ENCODE measurements at places on chromosomes 5 and 9. TPM values are rescaled to one million over a fixed set of nuclear protein-coding genes. Genes with fewer than 3 reads are reported as not detected.
A peak's percentile ranks its signal among the peaks of the same experiment; 100 is the strongest.

DNA sequence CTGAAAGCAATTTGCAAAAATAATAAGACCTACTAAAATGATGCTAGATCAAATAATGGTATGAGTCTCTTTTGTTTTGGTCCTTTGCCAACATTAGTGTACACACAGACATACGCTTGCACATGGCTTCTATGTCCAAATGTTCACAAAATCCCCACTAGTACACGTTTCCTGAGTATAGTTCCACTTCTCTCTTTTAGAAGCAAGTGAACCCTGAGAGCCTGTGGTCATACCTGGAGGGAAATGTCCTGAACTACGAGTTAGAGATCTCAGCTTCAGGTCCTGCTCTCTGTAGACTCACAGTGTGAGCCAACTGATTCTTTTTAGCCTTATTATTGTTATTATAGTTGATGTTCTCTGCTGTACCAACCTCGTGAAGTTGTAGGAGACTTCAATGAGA is 47.3 kb upstream of the ACTBL2 start:
- no peak for DNase-seq

DNA sequence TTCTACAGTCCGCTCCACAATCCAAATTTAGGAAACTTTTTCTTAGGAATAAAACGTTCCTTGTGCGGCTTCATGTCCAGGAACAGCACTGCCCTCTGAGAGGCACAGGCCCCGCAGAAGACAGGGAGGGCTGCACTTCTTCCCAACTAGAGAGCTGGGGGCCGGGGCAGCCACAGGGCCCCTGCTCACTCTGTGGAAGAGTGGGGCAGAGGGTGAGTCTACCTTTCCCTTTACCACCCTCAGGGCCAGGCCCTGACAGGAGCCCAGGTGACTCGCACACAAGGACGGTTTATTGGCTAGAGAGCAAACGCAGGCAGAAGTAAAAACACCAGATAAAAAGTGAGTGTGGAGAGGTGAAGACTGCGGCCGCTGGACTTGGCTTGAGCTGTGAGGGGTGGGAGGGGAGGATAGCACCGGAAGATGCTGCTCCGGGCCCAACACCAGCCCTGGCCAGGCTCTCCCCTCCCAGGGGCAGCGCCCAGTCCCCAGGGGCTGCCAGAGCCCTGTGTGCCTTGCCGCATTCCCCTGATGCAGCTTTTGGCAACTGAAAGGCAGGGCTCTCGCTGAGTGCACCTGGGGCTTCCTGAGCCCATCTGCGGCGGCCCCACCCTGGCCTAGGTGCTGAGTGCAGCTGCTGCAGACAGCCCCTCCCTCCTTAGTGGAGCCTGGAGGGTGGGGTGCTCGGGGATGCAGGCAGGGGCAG is 20.2 kb downstream of the SH3GLB2 start:
- DNase-seq, result no peak

GRCh38 chr5:160165137-160166068 is 46.2 kb upstream of the PWWP2A start:
- DNase-seq, result peak; percentile 92

DNA sequence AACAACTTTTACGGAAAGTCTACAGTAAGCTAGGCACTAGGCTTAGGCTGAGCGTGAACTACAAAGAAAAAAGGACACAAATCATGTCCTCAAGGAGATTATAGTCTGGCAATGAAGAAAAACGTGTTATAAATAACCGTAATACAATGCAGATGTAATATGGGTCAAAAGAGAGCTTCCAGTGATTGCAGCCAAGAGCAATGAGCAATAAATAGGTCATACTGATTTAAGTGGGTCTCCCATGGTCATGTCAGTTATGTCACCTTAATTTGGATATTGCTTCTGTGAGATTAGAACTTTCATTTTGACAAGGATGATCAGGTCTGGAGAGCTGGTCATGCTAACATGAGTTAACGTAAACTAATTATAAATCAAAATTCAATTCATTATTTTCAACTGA is 158.6 kb upstream of the GNA14 start:
- no peak for DNase-seq

DNA sequence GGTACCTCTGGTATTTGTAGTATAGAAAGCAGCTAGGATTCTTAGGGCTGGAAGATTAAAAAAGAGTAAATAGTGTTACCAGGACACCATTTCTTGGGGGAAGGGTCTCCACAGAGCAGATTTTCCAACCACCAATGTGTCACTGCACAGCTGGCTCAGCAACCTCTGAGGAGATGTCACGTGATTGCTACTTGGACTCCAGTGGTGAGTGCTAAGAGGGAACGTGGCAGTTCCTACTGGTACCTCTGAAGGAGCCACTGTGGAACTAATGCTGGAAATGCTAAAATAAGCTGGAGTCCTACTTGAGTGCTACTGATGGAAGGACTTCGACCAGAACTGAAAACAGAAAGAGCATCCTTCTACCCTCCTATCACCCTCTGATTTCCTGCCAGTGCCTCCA is 36.1 kb upstream of the SPDL1 start:
- no peak for DNase-seq

GRCh38 chr9:107938801-107939386 is 449.3 kb upstream of the KLF4 start:
- DNase-seq, result no peak

DNA sequence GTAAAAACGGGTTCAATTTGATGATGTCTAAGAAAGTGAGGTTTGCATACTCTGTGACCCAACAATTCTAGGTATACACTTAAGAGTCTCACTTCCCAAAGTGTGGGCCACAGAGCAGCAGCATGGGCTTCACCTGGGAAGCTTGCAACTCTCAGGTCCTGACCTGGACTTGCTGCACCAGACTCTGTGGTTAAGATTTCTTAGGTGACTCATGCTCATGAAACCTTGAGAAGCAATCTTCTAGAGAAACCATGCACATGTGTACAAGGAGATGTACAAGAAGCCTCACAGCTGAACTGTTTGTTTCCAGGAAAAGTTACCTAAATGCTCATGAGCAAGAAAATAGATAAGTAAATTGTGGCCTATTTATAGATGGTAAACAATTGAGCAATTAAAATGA is 30.0 kb downstream of the DNAJC21 start:
- DNase-seq, result no peak

DNA sequence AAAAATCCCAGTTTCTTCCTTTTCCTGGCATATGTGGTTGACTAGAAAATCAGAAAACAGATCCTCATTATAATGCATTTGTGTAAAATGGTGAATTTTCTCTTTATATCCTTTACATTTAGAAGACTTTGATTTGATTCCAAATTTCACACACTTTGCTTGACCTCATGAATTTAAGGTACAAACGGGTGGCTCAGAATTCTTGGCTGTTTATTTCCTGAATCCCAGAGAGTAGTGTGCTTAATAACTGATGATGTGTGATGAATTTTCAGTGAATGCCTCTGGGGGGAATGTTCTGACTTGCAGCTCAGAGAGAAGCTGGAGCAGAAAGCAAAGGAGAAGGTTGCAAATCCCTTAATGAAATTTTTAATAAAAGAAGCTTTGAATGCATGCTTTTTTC is 126.8 kb downstream of the SPATA31D1 start:
- no peak for DNase-seq

- no peak for DNase-seq
Measured at GRCh38 chr5:2138896-2139295, 256.2 kb upstream of the IRX4 start.

DNA sequence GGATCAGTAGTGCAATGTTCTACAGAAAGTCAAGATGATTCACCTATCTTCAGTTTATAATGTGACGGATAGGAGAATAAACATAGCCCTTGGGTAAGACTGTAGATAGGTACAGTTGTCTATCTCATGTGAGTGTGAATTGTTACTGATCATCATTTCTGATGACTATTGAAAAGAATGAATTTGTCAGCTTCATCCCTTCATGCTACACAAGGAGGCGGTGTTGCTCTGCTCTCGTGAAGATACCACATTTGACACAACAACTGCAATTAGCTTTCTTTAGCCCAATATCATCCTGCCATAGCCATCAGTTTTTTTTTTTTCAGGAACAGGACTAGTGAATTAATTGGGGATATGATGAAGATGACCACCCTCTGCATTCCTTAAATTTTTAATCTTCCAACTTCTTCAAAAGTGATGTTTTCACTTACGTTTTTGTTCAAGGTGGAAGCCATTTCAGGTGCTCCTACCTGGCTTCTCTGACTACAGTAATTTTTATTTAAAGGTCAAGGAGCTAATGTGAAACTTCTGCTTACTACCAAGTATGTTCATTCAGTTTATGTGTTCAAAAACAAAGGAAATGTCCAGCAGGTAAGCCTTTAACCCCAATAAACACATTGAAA is 152.9 kb upstream of the MOCS2 start:
- no peak for DNase-seq

GRCh38 chr5:21236104-21236503 is 1248.1 kb upstream of the CDH18 start:
- DNase-seq, result no peak

DNA sequence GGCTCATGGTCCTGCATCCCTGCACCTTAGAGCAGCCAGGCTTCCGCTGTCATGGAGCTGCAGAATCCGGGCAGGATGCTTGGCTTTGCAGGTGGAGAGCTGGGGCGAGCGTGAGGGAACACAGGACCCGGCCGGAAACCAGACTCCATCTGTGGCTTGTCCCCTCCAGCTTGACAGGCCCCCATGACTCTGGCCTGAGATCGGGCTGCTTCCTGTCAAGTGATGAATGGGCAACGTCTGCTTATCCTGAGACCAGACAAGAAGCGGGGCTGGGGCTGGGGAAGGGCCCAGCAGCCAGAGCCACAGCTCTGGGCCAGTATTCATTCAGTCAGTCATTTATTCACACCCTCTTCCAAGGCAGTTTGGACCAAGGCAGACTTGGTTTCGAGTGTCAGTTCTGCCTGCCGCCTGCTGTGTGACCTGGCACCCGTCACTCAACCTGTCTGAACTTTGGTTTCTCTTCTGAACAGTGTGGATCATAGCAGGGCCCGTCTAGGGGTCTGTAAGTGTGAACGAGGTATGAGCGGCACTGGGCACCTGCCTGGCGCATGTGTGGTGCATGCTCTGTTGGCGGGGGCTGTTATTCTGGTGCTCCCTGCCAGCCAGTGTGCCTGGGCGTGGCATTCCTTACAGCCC is 37.5 kb downstream of the NEK6 start:
- DNase-seq, result no peak

GRCh38 chr5:156474251-156474650 is 147.3 kb downstream of the SGCD start:
- DNase-seq, result peak; percentile 82

- DNase-seq, result no peak
Measured at GRCh38 chr5:113759505-113759904, 246.0 kb downstream of the YTHDC2 start.

DNA sequence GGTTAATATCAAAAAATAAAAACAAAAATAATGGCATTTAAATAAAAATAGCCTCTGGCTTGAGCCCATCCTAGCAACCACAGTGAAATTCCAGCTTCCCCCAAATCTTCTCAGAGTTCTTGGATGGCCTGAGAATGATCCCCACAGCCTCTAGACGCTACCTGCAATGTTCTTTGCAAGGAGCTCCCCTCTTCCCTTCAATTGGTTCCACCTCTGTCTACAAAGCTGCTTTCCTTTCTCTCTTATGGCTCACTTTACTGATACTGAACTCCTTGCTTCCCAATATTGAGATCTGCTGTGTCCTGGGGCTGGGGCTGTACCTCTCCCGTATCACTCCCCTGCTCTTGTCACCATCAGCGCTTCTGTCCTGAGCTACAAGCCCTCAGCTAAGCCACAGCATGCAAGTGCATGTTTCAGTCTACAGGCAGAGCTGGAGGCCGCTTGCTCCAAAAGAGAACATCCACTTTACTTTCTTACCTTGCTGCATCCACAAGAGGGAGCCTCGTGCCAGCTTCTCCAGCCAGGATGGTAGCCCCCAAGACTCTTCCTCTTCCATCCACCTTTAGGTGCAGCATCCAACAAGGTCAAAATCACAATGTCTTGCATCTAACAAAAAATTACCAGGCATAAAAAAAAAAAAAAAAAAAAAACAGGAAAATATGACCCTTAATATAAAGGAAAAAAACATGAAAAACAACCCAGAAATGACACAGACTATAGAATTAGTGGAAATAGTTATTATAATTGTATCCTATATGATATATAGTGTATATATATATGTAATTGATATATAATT is 57.4 kb upstream of the PRSS3 start:
- no peak for DNase-seq

DNA sequence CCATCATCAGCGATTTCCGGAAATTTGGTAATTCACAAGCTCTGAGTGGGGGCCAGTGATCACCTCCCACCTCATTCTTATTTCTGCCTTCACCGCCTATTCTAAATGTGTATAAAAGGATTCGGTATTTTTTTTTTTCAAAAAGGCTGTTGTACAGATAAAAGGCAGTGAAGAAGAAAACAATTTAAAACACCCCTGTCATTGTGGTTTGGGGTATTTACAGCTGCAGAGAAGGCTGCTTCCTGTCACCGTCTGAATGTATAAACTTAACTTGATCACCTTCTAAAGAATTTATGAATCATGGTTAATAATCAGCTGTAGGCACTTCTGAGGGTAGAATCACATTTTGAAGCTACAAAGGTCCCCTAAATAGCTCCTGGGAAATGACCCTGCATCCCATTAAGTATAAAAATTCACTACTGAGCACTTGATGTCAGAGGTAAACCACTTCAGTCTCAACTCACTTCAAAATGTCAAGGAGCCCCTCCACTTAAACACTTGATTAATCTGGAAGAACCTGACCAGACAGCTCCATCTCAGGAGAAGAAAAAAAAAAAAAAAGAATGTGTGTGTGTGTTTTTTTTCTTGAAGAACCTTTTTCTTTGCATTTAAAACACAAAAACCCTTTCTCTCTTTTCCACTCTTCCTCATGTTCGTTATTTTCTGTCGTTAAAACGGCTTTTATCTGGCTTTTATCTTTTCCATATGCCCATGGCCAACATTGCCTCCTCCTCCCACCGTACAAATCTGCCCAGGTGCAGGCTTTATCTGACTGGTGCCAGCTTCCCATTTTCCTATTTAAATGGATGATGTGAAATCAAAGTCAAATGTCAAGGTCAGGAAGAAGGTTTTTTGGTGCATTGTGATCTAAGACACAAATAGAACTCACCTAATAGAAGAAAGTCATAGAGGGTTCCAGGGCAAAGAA is 291.2 kb downstream of the IRX1 start:
- no peak for DNase-seq

DNA sequence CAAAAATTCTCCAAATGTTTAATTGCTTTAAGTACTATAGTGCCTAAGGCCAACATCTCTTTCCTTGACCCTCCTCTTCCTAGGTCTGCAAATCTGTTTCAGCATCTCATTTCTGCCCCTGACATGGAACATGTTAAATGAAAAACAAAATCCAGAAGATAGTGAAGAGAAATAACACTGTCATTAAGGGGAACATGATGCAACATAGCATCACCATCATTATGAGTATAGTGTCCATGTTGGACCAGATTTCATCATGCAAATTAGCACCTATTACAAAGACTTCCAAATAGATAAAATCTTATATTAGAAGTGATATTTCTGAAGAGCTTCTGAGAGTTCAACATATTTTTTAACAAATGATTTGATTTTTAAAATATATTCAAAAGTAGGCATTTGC is 375.2 kb downstream of the PTPRD start:
- no peak for DNase-seq

The ANKRD18A gene
- 2.9 TPM for total RNA-seq

The ARSI gene
- 0.65 TPM for total RNA-seq

The APBB3 gene
- total RNA-seq, result 10.6 TPM

The ALDH7A1 gene
- total RNA-seq, result 35.5 TPM

The RNF44 gene
- total RNA-seq, result 25.5 TPM

The SYNPO gene
- total RNA-seq, result 587 TPM

The PDCD1LG2 gene
- 3.3 TPM for total RNA-seq

The ZNF483 gene
- 4.2 TPM for total RNA-seq

The PCDHGB1 gene
- 6.7 TPM for total RNA-seq

The ADAMTS19 gene
- total RNA-seq, result 0.95 TPM

The SH3PXD2B gene
- total RNA-seq, result 5.4 TPM

The KCNV2 gene
- total RNA-seq, result not detected

The ZNF454 gene
- total RNA-seq, result 1.8 TPM

The RGS7BP gene
- 6.5 TPM for total RNA-seq

The C5orf34 gene
- total RNA-seq, result 0.73 TPM
